CD4-positive, alpha-beta T cell treated with Interleukin-10 for 1 hour (primary cell): ENCODE measurements at places on chromosomes 3 and 15.

DNA sequence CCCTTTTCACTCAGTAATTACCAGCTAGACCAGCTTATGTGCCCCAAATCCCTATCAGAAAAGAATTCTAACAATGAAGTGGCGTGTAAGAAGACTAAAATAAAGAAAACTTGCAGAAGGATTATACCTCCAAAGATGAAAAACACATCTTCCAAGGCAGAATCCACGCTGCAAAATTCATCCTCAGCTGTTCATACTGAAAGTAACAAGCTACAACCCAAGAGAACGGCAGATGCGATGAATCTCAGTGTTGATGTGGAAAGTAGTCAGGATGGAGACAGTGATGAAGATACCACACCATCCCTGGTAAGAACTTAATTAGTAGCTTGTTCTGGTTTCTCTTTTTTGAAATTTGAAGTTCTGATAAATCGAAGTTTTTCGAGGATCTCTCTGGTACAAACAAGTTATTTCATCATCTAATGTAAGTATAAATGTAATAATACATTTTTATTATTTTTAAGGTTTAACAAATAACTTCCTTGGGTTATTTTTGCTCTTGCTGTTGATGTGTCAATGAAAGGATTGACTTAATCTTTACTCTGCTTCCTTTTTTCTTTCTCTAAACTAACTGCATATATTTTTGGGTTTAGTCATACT is 1.4 kb downstream of the WDR76 start:
- peak; percentile 21 for DNase-seq

GRCh38 chr3:52715714-52716305 is 9.9 kb downstream of the SPCS1 start:
- DNase-seq, result no peak

- no peak for DNase-seq
Observed at GRCh38 chr3:36698314-36698713, 66.0 kb downstream of the DCLK3 start.

GRCh38 chr15:88701561-88702095 is 62.8 kb downstream of the ISG20 start:
- peak; percentile 32 for DNase-seq

GRCh38 chr3:185701611-185702261 is 115.6 kb downstream of the SENP2 start:
- no peak for DNase-seq

DNA sequence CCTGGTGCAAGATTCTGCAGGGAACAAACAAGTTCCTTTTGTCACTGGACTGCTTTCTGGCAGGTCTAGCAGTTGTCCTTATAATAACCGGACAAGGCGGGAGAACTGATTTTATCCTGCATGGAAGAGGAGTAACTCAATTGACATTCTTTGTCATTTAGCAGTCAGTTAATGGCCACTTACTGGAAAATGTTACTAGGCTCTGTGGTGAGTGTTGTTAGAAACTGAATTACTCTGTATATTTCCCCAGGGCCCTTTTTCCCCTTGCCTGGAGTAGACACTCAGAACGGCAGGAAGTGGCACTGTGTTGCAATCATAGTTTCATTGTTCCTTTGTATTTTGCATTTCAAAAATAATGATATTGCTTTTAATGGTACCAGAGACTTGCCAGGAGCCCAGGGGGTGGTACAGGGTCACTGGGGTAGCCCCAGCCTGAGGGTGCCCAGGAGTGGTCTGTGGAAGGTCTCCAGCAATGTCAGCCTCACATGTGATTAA is 318.6 kb upstream of the LRRFIP2 start:
- DNase-seq, result no peak

DNA sequence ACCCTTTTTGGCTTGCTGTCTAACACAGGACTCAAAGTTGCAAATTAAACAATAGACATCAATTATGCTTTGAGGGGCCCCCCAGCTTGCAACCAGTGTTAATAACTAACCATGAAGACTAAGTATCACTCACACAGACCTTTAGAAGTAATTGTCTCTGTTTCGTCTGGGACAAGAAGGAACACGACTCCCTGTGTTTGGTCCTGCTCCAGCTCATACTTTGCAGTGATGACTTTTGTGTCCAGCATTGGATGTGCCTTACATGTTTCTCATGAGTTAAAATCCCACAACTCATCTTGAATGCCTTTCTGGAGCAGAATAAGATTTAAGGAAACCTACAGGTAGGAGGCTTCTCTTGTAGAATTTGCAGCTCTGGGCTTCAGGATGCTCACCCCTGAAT is 53.1 kb downstream of the GMNC start:
- no peak for DNase-seq
